A549 treated with AZD2906 at 1 μM for 4 hours (cell line): ENCODE measurements at places on chromosomes 5 and 9. TPM values are rescaled to one million over a fixed set of nuclear protein-coding genes. Genes with fewer than 3 reads are reported as not detected.

The ACTL7B gene
- 0.02 to 0.03 TPM in 2 of 5 replicates, not detected in the others for total RNA-seq

The TRIM36 gene
- 1.9 to 2.4 TPM (median 2.1 TPM) in 5 replicates for total RNA-seq

The IRGM gene
- total RNA-seq, result 0.06 to 0.18 TPM (median 0.11 TPM) in 4 of 5 replicates, not detected in the other

The PDCD1LG2 gene
- total RNA-seq, result 0.09 to 0.18 TPM (median 0.15 TPM) in 5 replicates

The SELENOP gene
- total RNA-seq, result 0.15 to 0.58 TPM (median 0.37 TPM) in 5 replicates

The RUSC2 gene
- 26.6 to 32.2 TPM (median 31.5 TPM) in 5 replicates for total RNA-seq

The NR6A1 gene
- 1.4 to 2.0 TPM (median 1.7 TPM) in 5 replicates for total RNA-seq

The FAM169A gene
- 4.1 to 6.9 TPM (median 6.3 TPM) in 5 replicates for total RNA-seq

The ADAMTS6 gene
- 0.03 to 0.08 TPM (median 0.06 TPM) in 4 of 5 replicates, not detected in the other for total RNA-seq

The TAF11L10 gene
- total RNA-seq, result not detected in 5 replicates

The TRIM52 gene
- 5.2 to 7.2 TPM (median 5.5 TPM) in 5 replicates for total RNA-seq

The DRD1 gene
- 0.02 to 0.11 TPM (median 0.05 TPM) in 5 replicates for total RNA-seq

The LHX3 gene
- total RNA-seq, result 0.07 to 0.08 TPM (median 0.08 TPM) in 4 of 5 replicates, not detected in the other

The SLC23A1 gene
- 1.1 to 1.7 TPM (median 1.3 TPM) in 5 replicates for total RNA-seq

The CBY3 gene
- not detected in 5 replicates for total RNA-seq

The BTNL3 gene
- not detected in 5 replicates for total RNA-seq

The GPR150 gene
- 0.07 to 0.20 TPM (median 0.13 TPM) in 5 replicates for total RNA-seq
